ENCODE measurements at places on chromosomes 6 and 20. TPM values are rescaled to one million over a fixed set of nuclear protein-coding genes. Genes with fewer than 3 reads are reported as not detected.

DNA sequence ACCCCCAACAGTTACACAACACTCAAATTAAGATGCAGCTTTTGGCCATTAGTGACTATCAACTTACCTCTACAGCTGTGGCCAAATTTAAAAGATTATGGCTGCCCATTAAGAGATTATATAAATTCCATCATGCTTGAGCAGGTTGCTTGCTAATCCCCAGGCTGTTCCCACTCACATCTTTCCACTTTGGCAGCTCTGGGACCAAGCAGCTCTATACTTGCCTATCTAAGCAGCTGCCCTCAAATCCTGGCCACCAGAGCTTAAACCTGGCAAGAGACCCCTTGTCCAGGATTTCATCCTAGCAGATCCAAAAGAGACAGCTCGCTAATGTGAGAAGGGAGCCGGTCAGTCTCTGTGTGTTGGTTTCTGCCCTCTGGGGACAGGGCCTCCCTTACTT is 127.9 kb downstream of the SLC23A2 start:
- no peak overlapping the region for H3K27ac ChIP-seq
- H3K27me3 ChIP-seq: no peaks in the 10 kb centered on the region
- peaks cover 44% of the 10 kb centered on the region for H3K36me3 ChIP-seq
- peaks cover 7% of the 10 kb centered on the region for H3K4me1 ChIP-seq

DNA sequence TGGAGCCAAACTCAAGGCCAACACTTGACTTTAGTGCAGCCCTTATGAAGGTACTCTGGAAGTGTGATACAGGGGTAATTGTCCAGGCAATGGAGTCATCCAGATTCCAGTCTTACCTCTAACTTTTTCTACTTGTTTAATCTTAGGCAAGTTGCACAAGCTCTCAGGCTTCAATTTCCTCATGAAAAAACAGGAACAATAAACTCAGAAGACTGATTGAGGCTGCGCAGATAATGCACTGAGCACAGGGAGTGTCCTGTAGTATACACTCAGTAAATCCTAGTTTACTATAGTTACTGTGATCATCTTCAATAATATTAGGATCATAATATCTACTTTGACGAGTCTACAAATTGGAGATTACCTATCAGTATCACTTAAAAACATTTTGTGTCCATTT is 127.5 kb upstream of the SMLR1 start:
- no peaks in the 10 kb centered on the region for H3K36me3 ChIP-seq
- no peak overlapping the region for H3K4me3 ChIP-seq
- peaks cover 6% of the 10 kb centered on the region for H3K27me3 ChIP-seq
- no peak overlapping the region for H3K27ac ChIP-seq
- no peak for DNase-seq

DNA sequence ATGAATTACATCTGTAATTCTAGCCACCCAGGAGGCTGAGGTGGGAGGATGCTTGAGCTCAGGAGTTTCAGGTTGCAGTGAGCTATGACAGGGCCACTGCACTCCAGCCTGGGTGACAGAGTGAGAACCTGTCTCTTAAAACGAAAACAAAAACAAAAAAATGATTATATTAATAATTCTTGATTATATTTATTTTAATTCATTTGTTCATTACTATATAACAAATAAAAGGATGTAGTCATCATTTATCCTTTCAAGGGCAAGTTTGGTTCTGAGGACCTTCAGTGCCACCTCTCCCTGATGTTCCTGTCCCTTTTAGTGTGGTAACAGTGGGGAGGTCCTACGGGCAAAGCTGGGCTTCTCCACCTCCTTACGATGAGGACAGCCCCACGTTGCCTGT is 167.1 kb upstream of the SCGN start:
- H3K4me1 ChIP-seq: peaks cover 30% of the 10 kb centered on the region
- H3K27ac ChIP-seq: no peak overlapping the region
- DNase-seq: no peak
- H3K4me3 ChIP-seq: no peak overlapping the region
- H3K36me3 ChIP-seq: no peaks in the 10 kb centered on the region
- H3K27me3 ChIP-seq: no peaks in the 10 kb centered on the region

GRCh38 chr20:41178904-41179432 is 41.6 kb downstream of the PLCG1 start:
- H3K27ac ChIP-seq: peak overlapping the region; percentile 89
- peaks cover 28% of the 10 kb centered on the region for H3K36me3 ChIP-seq
- peaks cover 70% of the 10 kb centered on the region for H3K4me1 ChIP-seq
- H3K4me3 ChIP-seq: no peak overlapping the region
- peak; percentile 54 for DNase-seq

The TRIM31 gene
- total RNA-seq: not detected

DNA sequence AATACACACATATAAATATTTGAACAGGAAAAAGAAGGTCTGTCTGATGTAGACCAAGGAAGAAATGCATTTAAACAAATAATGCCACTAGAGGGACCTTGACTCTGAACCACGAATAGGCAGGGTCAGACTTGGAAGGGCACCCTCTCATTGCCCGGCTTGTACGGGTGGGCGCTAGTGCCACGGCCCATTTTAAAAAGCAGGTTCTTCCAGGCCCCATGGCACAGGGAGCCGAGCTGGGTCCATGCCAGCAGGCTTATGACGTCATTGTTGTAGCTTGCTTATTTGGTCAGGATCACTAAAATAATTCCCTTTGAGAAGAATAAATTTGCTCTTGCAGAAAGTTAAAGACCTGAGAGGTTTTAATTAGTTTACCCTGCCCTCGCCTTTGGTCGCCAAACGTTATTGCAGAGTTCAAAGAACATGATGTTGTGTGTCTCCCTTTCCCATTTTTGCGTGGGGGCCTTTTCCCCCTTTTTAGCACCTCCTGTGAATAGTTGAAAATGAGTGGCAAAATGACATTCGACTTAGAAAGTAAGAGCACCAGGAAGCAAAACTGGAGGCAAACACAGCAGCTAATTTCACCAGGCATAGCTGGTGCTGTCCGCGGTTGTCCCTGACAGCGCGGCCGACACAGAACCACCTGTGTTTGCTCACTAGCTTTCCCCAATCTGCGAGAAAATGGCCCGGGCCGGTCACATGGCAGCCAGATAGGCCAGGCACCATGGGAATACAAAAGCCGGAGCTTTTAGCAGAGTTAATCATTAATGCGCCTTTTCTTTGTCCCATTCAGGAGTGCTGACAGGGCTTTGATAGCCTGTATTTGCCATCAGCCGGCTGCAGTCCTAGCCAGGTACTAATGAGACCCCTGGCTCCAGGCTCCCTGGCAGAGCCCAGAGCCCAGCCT is 93.8 kb downstream of the FOXA2 start:
- no peaks in the 10 kb centered on the region for H3K36me3 ChIP-seq
- no peak overlapping the region for H3K4me3 ChIP-seq
- H3K4me1 ChIP-seq: no peaks in the 10 kb centered on the region
- DNase-seq: no peak

GRCh38 chr20:23203310-23203709 is 117.2 kb upstream of the CD93 start:
- H3K4me1 ChIP-seq: peaks cover 52% of the 10 kb centered on the region
- no peak for DNase-seq
- H3K27me3 ChIP-seq: no peaks in the 10 kb centered on the region
- H3K27ac ChIP-seq: peak overlapping the region; percentile 60
- no peak overlapping the region for H3K4me3 ChIP-seq

DNA sequence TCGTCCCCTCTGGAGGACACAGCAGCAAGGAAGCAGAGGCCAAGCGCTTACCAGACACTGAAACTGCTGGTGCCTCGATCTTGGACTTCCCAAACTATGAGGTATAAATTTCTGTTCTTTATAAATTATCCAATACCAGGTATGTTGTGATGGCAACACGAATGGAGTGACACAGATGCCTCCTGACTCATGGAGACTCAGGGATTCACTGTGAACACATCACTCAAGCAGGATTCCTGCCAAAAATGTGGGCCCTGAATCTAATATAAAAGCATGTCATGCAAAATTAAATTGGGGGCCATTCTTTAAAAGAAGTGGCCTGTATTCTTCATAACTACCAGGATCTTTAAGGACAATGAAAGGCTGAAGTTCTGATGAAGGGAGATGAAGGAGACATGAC is 52.5 kb upstream of the SLC22A23 start:
- H3K36me3 ChIP-seq: no peaks in the 10 kb centered on the region
- peaks cover 43% of the 10 kb centered on the region for H3K27me3 ChIP-seq
- H3K4me1 ChIP-seq: no peaks in the 10 kb centered on the region
- no peak overlapping the region for H3K27ac ChIP-seq
- DNase-seq: no peak
- H3K4me3 ChIP-seq: no peak overlapping the region

- H3K27me3 ChIP-seq: no peaks in the 10 kb centered on the region
- no peak overlapping the region for H3K4me3 ChIP-seq
- no peak for DNase-seq
- no peak overlapping the region for H3K27ac ChIP-seq
Measured at GRCh38 chr20:19095762-19096161, 116.7 kb upstream of the SLC24A3 start.

The TNXB gene
- total RNA-seq: 73.0 TPM

The AIF1 gene
- 15.2 TPM for total RNA-seq

The MBOAT1 gene
- total RNA-seq: 5.6 TPM

Data from left ventricle myocardium inferior (tissue), 1 donor.